Activated T-cell treated with anti-CD3 and anti-CD28 coated beads, Interleukin-2, amount 50 U/mL, for 4 hours (primary cell): ENCODE measurements at places on chromosomes 1 and 21. TPM values are rescaled to one million over a fixed set of nuclear protein-coding genes. Genes with fewer than 3 reads are reported as not detected.

ADAM30 gene
- not detected for total RNA-seq

KRTAP19-3 gene
- total RNA-seq = not detected

CSMD2 gene
- not detected for total RNA-seq

DNA sequence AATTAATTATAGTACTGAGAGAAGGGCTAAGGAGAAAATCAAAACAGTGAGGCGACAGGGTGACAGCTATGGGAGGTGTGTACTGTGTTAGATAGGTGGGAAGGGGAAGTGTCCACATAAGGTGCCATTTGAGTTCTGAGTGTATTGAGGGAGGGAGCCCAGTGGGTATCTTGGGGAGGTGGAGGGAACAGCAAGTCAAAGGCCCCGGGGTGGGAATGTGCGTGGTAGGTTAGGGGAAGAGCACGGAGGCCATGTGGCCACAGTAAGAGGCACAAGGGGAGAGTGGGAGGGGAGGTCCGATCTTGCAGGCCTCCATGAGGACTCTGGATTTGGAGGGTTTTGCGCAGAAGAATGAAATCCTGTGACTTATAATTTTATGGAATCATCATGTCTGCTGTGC, 3.0 kb upstream of the XKR8 start:
- no peak for DNase-seq

COL16A1 gene
- total RNA-seq = 0.89 TPM

- no peak for DNase-seq
Measured at GRCh38 chr1:18954270-18955071, 2.0 kb downstream of the IFFO2 start.

DNA sequence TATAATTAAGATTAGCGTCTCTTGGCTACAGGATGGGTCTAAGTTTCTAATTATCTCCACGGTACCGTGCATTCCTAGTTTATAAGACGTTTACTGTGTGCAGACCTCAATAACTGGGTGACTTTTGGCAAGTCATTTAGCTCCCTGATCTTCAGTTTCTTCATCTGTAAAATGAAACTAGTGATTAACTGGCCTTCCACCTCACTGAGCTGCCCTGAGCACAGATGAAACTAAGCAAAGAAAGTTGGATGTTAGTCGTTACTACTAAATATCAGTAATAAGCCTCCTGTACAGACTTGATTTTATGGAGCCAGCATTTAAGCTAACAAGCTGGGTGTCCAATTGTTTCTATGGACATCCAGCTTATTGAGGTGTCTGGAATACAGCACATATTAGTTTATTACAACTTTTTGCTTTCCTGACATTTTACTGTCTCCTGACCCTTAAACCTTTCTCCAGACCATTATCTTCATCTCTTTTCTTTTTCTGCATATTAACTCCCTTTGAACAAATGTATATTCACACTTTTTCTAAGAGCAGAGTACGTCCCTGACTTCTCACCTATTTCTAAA, 1.1 kb downstream of the CR2 start:
- no peak for DNase-seq

SPRR2E gene
- not detected for total RNA-seq

DNA sequence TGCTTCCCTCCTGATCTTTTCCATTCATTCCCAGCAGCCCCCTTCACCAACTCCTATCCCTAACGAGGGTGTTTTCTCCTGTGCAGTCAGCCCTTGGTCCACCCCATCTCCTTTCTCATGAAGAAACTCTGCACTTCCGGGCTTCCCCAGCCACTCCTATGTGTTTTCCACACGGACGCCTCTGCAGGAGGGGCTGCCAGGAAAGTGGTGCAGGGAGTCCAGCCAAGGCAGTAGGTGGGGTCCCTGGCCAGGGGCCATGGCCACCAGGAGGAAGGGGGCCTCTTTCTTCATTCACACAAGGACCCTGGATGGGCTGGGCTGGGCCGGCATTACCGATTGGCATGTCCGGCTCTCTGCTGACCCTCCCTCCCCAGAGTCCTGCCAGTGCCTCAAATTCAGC, 72.8 kb upstream of the EFHD2 start:
- no peak for DNase-seq

DNA sequence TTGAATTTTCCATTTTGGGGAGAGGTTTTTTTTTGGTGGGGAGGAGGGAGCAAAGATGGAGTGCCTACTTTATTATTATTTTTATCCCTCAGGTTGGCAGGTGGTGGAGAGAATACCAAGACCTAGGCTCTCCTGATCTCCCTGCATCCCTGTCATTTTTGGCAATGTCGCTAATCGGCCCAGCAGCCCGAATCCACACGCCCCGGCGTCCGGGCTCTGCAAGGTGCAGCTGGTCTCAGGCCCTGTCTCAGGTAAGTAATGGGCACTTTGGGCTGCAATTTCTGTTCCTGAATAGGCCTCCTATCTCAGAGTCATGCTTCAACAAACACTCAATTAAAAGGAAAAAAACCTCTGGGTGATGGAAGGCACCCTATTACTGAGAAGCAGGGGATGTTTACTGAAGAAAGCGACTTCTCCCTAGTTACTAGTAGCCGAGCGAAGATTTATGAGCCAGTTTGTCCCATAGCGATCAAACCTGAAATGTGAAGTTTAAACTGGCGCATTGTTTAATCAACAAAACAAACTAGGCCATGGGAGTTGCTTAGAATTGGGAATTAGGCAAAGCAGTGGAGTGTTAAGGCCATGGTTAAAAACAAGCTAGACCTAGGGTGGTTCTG, 137.8 kb downstream of the RWDD3 start:
- DNase-seq = no peak

- no peak for DNase-seq
Measured at GRCh38 chr21:15442743-15443469, 286.9 kb upstream of the USP25 start.

GRCh38 chr1:115336741-115337140, 1.3 kb downstream of the NGF start:
- no peak for DNase-seq

- no peak for DNase-seq
Measured at GRCh38 chr1:70666381-70667140, 255.5 kb downstream of the CTH start.

DNA sequence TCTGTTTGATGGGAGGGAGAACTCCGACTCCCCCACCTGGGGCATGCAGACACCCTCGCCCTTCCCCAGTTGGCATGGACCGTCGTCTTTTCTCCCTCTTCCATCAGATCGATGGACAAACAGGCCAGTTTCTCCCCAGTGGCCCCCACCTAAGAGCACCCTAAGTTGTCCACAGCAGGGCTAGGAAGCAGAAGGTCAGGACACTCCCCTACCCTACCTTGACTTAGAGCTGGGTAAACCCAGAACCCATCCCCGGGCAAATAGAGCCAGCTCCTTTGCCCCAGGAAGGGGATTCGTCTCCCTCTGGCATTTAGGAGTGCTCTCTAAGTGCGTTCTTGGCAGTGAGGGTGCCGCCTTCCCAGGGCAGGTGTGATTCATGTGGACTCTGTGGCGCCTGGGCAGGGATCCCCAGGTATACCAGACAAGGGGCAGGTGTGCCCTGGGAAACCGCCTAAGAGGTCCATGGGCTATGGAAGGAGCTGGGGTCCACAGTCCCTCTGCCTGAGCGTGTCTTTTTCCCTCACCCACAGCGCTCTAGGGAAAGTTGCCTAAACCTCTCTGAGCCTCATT, 2.7 kb upstream of the RUNX3 start:
- DNase-seq = no peak

CHIA gene
- not detected for total RNA-seq

DNA sequence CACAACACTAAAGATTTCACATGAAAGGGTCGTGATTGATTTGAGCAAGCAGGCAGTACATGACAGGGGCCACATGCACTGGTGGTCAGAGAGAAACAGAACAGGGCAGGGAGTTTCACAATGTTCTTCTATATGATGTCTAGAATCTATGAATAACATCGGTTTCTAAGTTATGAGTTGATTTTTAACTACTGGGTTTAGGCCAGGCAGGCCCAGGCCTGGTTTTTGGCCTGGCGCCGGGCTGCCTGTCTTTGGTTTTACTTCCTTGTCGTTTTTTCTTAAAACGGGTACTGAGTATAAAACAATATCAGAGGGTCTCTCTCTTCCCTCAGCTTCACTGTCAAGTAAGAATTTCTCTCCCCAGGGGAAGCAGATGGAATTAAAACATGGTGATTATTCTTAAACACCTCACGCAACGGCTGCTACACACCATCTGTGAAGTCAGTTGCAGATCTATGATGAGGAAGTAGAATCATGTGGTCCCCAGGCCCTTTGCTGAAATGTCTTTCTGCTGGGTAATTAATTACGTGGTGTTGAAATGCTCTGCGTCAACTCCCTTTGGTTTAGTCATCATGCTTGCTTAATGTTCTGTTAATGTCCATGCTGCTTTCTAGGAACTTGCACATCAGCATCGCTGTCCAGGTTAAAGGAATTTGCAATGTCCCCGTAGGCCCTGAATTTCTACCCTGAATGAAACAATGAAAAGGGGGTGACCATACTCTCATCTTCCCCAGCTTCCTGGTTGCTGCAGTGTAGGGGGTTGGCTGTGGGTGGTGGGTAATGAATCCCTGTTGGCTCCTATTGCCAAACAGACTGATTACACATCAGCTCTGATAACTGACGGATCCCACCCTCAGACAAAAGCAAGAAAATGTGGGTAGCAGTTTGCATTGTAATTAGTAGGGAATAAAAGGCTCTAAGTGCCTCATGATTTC, 70.3 kb downstream of the SERINC2 start:
- no peak for DNase-seq

GRCh38 chr1:100646001-100646400, 73.5 kb upstream of the VCAM1 start:
- no peak for DNase-seq

GRCh38 chr1:30727824-30728223, 4.4 kb upstream of the MATN1 start:
- DNase-seq = no peak

TMEM269 gene
- not detected for total RNA-seq

CAPN9 gene
- total RNA-seq = not detected

DMRTA2 gene
- total RNA-seq = not detected

CFHR4 gene
- total RNA-seq = not detected

FCRL6 gene
- not detected for total RNA-seq

LYPD8 gene
- total RNA-seq = not detected

- peak; percentile 43 for DNase-seq
Measured at GRCh38 chr1:109498161-109498801, 4.4 kb downstream of the CYB561D1 start.

DNA sequence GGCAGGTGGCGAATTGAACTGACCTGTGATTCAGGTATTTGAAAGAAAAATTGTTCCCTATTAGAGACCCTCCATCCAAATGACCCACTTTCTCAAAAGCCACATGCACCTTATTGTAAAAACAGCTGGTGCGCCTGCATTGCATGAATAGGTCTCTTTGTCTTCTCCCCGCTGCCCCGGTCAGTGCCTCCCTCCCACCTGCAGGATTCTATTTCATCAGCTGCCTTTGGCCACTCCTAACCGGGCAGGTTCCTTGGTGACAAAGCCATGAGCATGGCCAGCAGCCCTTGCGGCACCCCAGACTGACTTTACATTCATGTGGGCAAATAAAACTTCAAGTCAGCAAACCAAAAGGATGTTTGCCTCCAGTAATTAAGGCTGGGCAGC, 6.4 kb downstream of the TMPRSS3 start:
- no peak for DNase-seq

DNA sequence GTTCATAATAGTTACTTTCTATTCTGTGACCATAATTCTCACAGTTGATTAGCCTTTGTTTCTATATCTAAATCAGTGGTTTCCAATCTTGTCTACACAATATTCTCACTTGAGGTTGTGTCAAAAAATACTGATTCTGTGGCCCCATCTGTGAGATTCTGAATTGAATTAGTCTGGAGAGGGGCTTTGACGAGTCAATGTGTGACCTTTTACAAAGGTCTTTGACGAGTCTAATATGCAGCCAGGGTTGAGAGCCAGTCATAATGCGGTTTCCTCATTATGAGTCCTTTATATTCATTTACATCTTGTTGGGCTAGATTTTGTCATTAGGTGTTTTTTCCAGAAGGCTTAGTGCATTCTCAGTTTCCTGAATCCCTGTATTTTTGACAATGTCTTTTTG, 19.7 kb downstream of the FCRL5 start:
- no peak for DNase-seq

DMBX1 gene
- not detected for total RNA-seq

GRCh38 chr1:159664247-159664646, 50.1 kb downstream of the CRP start:
- no peak for DNase-seq

TMPRSS15 gene
- total RNA-seq = not detected

IQGAP3 gene
- total RNA-seq = 0.37 TPM

DNA sequence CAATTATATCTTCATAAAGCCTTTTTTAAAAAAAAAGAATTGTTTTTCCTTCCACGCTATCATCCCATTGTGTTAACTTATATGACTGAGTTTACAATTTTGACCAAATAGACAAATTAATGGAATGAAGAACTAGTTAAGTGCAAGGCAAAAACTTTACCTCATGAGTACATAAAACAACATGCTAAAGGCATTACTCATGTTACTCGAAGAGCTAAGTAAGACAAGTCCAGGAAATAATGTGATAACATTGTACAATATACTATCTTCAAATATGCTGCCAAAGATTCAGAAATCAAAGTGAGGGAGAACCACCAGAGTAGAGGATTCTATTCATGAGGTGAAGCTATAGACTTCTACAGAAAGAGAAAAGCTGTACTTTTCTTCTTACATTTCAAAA, 24.2 kb upstream of the DYNLT5 start:
- no peak for DNase-seq

NECAP2 gene
- total RNA-seq = 71.6 TPM

DNA sequence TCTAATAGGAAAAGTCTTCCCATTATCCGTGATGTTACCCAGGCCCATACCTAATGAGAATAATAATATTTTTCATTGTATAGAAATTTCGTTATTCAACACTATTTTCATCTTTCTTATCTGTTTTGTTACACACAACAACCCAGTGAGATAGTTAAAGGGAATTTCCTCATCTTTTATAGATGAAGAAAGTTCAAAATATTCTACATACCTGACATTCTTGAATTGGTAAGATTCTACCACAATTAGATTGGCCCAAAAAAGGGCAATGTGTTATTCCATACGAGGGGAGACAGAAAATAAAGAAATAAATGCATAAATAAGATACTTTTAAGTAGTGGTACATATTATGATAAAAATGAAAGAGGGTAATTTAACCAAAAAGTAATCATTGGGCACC, 405.5 kb upstream of the ADAMTS5 start:
- no peak for DNase-seq

GRCh38 chr21:41433566-41433965, 7.5 kb downstream of the MX1 start:
- no peak for DNase-seq
